Lung (tissue), 17 donors: ENCODE measurements at places on chromosomes 6 and 20. TPM values are rescaled to one million over a fixed set of nuclear protein-coding genes. Genes with fewer than 3 reads are reported as not detected.

DNA sequence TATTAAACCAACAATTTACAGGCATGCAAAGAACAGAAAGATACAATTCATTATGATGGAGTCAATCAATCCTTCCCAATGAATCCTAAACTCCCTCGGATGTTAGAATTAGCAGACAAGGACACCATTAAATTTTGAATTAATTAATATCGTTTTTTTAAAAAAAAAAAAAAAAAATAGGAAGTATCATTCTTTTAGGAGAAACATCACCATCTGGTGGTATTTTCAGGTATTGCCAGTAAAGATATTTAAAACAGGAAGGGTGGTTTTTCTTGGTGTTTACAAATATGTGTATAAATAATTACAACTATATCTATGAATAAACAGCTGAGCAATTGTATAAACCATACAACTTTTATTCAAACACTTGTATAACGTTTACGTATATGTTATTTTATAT, 564.4 kb downstream of the HAO1 start:
- peaks cover 17% of the 10 kb centered on the region for H3K4me1 ChIP-seq
- no peak for DNase-seq
- H3K27ac ChIP-seq: no peak overlapping the region

GRCh38 chr6:149457316-149457884, 27.4 kb downstream of the ZC3H12D start:
- H3K4me3 ChIP-seq: no peak overlapping the region
- no peaks in the 10 kb centered on the region for H3K27me3 ChIP-seq
- DNase-seq: peak; percentile 85
- no peak overlapping the region for H3K27ac ChIP-seq
- no peaks in the 10 kb centered on the region for H3K36me3 ChIP-seq

DNA sequence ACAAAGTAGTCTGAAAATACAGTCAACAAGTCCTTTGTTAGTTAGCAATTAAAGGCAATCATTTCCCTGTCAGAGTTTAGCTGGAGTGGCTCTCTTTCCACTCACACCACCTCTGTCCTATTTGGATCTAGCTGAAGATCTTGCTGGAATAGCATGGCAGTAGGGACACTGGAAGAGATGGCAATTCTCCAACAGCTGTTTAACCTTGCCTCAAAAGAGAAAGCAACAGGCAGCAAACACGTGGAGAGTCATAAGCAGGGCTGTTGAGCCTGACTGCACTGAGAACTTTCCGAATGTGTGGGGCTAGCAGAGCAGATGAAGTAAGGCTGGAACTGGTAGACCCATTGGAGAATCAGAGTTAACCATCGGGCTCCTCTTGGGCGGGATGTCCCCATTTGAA, 38.0 kb upstream of the PRSS35 start:
- H3K27ac ChIP-seq: no peak overlapping the region
- peak; percentile 27 for DNase-seq
- H3K36me3 ChIP-seq: no peaks in the 10 kb centered on the region
- no peaks in the 10 kb centered on the region for H3K27me3 ChIP-seq

DNA sequence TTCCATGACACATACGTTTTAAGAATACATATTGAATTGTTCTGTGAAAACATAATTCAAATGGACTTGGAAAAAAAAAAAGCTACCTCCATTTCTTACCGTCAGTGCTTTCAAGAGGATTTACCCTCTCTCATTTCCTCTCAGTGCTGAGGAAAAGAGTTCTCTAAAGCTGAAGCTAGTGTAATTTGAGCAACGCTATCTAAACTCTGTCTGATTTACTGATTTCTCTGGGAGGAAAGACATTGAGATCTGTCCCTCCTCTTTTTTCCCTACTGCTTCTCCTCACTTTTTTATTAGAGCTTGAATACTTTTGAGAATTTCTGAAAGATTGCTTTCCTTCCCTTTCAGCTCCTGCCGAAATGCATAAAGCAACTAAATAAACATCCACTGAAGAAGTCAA, 41.2 kb upstream of the GRIK2 start:
- no peak overlapping the region for H3K27ac ChIP-seq
- H3K4me3 ChIP-seq: no peak overlapping the region
- no peaks in the 10 kb centered on the region for H3K4me1 ChIP-seq
- no peak for DNase-seq

DNA sequence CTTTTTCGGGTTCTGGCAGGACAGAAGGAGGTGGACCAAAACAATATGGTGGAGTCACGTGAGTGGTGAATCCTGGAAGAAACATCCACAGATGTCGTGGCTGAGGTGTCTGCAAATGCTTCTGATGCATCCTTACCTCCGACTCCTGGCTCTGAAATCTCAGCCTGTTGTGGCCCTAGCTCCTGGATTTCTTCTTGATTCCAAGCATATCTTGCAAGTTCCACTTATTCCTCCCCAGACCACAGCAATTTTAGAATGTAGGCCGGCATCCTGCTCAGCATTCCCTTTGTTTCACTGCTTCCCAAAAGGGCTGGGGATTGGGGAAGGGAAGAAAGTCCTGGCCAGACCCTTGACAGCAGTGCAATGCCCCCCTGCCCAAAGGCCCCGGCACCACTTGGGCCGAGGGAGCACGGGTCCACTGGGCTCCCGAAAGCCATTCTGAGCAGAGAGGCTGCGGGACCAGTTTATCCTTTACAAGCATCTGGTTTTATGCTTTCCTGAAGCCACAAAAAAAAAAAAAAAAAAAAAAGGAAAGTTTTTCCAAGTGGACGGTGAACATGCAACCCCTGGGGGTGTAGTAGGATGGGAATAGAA, 200.9 kb upstream of the RNF24 start:
- DNase-seq: no peak
- no peak overlapping the region for H3K4me3 ChIP-seq
- H3K27me3 ChIP-seq: no peaks in the 10 kb centered on the region
- H3K36me3 ChIP-seq: no peaks in the 10 kb centered on the region
- H3K4me1 ChIP-seq: no peaks in the 10 kb centered on the region

- no peaks in the 10 kb centered on the region for H3K4me1 ChIP-seq
- DNase-seq: no peak
- no peak overlapping the region for H3K4me3 ChIP-seq
- no peak overlapping the region for H3K27ac ChIP-seq
Measured at GRCh38 chr6:101341926-101342325, 51.6 kb upstream of the GRIK2 start.

VSX1 gene
- total RNA-seq: not detected

RAET1L gene
- total RNA-seq: not detected
